NCI-H1105 treated with DMSO at 0.1 percent for 48 hours (cell line): ENCODE measurements at places on chromosomes 4 and X.

GRCh38 chrX:96861218-96861617, 22.5 kb upstream of the RPA4 start:
- DNase-seq: no peak

GRCh38 chr4:181443021-181443420, 800.2 kb upstream of the TENM3 start:
- no peak for DNase-seq

- DNase-seq: no peak
These were observed 223.8 kb upstream of the PSAPL1 start for GRCh38 chr4:7658341-7659204.

DNA sequence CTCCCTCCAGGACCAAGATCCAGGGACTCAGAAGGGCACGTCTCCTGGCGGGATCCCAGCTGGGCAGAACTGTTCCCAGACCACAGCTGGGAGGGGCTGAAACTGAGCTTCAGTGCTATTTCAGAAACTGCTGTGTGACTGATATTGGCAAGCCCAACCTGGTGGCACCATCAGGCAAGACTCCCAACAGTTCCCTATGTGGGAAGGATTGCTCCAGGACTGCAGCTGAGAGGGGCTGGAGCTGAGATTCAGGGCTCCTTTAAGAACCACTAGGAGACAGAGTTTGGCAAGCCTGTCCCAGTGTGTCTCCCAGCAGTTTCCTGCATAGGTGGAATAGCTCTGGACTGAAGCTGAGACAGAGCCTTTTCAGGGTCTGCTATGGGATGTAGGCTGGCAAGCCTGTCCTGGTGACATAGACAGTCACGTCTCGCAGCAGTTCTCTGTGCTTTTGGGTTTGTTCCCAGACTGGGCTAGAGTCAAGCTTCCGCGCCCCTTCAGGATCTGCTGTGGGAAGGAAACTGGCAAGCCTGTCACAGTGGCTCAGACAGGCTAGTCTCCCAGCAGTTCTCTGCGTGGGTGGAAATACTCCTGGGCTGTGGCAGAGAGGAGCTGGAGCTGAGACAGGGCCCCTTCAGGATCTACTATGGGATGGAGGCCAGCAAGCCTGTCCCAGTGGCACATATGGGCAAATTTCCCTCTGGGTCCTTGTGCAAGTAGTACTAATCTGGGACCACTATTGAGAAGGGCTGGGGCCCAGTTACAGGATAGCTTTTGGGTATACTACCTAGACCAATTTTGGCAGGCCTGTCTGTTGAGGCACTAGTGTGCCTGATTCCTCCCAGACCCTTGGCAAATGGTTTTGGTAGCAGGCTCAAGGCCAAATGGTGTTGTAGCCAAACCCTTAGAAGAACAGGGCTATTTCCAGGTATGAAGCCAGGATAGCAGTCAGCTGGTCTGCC, 20.2 kb upstream of the MED14 start:
- DNase-seq: no peak

- no peak for DNase-seq
These were observed 162.3 kb downstream of the DCTD start for GRCh38 chr4:182754895-182755294.

DNA sequence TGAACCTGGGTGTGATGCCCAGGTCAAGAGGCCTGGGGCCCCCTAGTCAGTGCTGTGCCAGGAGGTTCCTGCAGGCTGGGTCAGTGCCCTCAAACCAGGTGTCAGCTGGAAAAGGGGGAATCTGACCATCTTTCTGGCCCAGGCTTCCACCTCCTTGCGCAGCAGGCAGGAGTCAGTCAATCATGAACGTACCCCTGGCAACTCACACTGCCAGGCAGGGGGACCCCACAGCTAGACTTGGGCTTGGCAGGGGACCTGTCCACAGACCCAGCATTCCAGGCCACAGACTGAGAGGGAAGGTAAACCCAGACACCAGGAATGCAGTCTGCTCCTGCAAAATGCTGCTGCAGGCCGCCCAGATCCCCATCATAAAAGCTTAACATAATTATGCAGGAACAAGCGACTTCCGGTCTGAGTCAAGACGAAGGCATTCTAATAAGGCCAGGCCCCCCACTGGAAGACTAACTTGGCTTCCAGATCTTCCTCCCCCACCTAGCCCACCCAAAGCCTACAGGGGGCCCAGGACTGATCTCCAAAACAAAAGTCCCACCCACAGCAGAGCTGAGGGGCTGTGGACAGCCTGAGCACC, 156.3 kb downstream of the BCOR start:
- peak; percentile 10 for DNase-seq
